ENCODE measurements at places on chromosomes 2 and 18.

GRCh38 chr18:63518178-63519012 is 23.8 kb upstream of the SERPINB12 start:
- peak; percentile 85 for DNase-seq

DNA sequence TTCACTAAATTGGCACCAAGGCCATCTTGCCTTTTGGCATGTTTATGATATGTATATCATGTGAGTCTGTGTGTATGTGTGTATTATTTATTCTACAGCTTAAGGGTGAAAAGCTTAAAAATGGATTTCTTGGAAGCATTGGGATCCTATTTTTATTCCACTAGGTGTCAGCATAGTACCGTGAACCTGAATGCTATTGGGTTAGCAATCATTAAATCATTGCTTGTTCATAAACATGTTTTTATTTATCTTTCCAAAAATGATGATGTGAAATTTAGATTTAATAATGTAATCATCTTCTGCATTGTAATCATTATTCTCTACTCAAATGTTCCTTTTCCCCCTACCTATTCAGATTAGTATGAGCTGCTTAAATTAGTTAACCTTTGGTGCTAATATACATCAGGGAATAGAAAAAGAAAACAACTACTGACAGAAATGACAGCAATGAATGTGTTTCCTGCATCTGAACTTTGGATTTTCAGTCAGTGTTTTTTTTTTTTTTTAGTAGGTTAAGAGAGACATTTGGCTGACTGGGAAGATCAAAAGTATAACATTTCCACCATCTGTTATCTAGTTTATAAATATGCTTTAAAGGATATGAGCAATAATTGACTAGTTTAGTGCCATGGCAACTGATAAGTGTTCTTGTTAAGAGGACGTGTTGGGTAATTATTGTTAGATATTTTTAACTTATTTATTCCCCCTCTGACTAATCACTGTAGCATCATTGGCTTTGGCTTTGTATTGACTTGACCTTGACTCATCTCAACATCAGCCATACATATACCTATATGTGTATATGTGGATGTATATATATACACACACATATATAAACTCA is 14.1 kb upstream of the ZSWIM2 start:
- peak; percentile 48 for DNase-seq

DNA sequence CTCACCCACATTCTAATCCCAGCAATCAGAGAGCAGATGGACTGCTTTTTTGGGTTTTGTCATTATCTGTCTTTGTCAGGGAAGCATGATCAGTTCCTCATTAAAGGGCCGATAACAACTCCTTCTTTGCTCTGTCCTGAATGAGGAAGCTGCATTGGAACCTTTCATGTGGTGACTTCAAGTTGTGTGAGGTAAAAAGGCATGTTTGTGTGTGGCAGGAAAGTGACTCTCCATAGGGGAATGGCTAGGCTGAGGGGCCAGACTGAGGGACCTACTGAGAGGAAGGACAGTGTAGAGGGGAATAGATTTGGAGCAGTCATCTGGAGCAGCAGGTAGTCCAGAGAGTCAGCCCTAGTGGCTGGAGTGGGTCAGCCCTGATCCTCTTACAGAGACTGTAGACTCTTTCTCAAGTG is 23.6 kb upstream of the LRRTM1 start:
- peak; percentile 87 for DNase-seq

DNA sequence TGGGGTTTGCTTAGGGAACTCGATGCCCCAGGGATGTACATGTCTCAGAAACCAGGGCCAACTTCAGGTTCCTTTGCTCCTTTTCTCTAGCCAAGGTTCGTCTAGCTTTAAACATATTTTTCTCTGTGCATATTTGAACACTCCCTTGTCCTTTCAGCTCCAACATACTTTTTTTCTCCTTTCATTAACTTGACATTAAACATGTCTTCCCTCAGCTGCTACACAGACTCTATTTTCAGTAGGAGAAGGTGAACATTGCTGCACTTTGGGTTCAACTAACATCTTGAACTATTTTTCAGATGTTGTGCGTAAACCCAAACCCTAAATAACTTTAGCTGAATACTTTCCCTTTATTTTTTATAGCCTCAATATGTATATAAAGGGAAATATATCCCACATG is 212.9 kb downstream of the MTX2 start:
- no peak for DNase-seq

- no peak for DNase-seq
Observed at GRCh38 chr2:230929381-230930148, 4.5 kb upstream of the GPR55 start.

- peak; percentile 25 for DNase-seq
Observed at GRCh38 chr2:74146929-74147726, 584 bp downstream of the BOLA3 start.

DNA sequence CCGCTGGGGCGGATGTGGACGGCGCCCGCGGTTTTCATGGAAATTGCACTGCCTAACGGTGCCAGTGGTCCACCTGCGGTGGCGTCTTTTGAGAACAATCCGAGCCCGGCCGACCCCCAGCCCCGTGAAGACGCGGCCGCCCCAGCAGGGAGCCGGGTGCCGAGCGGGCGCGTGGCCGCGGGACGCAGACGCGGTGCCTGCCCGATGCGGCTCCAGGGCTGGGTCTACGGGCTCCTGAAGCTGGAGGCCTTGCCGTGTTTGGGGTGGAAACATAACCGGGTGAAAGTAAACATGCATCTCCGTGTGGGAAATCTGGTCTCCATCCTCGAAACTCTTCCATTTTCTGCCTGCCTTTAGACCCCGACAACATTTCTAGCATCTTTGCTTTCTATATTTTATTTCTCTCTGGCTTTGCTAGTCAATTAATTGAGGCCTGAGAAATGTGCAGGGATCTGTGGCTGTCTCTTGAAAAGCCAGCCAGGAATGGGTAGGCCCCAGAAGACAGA is 572 bp downstream of the INPP4A start:
- peak; percentile 53 for DNase-seq

- DNase-seq: no peak
Observed at GRCh38 chr2:85663594-85664565, 4.1 kb downstream of the SFTPB start.

GRCh38 chr2:173855661-173856060 is 109.5 kb downstream of the SP3 start:
- no peak for DNase-seq

DNA sequence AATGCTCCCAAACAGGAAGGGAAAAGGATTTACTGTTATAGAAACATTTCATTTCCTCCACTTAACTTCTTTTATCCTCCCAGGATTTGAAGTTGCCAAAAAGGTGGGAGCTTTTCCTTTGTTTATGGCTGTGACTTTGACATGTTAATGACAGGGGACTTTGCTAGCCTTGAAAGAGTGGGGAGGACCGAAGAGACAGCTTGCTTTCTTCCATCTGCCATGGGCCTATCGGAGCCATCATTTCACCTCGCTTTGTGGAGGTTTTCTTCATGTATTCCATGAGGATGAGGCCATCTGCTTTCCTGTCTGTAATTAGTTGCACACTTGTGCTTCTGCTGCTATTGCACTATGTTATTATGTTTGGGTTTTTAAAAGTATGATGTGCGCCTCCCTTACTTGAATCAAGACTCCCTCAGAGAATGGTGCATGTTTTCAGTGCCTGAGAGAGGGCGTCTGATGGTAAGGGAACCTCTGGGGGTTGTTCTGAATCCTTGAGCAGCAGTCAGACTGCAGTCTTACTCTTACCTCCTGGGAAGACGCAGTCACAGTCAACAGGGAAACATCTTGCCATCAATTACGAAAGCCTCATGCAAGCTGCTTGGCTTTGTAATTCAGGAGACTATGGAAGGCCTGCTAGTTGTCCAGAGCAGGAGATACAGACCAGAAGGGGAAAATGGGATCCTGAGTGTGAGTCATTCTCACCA is 173.3 kb upstream of the MGAT5 start:
- no peak for DNase-seq

DNA sequence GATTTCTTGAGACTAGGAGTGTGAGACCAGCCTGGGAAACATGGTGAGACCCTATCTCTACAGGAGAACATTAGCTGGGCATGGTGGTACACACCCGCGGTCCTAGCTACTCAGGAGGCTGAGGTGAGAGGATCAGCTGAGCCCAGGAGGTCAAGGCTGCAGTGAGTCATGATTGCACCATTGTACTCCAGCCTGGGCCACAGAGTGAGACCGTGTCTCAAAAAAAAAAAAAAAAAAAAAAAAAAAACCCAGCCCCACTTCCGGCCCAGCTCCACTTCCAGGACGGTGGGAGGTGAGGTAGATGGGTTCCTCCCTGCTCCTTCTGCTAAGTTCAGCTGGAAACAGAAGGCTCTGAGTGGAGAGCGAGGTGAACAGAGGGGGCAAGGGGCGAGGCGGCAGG is 41.4 kb upstream of the NFATC1 start:
- DNase-seq: no peak

- DNase-seq: no peak
Observed at GRCh38 chr2:16682431-16683118, 16.9 kb upstream of the CYRIA start.

DNA sequence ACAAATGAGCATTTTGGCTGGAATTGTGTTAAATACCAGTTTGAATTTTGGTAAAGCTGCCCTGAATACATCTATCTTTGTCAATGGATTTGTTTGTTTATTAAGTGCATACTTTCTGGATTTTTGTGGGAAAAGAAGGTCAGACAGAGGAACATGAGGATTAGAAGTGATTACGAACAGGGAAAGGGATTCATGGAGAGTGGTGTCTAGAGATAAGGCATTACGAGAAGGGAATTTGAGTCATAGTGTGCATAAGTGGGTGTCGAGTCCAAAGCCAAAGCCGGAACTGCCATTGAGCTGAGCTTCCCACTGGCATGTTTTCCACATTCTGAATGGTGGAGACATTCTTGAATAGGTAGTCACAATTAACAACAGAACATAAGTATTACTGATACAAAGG is 68.9 kb upstream of the EFEMP1 start:
- no peak for DNase-seq

DNA sequence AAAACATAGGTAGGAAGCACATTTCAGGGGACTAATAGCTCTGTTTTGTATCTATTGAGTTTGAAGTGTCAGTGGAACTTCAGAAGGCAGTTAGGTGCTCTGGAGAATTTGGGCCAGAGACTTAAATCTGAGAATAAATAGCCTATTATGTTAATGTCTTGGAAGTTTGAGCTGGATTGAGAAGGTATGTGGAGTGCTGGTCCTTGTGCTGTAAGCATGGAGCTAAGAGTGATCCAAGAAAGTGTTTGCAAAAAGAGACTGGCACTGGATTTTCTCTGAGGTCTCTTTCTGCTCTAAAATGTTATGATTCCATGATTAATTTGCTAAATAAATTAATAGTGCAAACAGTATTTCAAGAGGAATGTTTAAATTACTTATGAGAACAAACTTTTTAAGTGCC is 63.3 kb downstream of the ICOS start:
- DNase-seq: no peak

DNA sequence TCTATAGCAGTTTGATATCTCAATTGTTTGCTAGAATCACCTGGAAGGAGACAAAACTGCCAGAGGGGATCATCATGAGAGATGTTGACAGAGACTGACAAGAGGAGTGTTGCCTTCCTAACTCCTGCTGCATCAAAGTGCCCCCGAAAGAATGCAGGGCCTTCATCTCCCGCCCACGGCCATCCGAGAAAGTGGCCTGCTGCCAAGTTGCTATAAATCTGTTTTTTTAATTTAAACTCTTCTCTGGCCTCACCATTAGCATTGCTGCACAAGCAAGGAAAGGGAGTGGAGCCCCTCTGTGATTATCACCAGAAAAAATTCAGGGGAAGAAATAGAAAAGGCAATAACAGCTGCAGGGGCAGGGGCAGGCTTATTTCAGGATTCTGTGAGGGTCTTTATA is 238.1 kb upstream of the EPHA4 start:
- DNase-seq: no peak
